ENCODE measurements at places on chromosomes 13 and 19. TPM values are rescaled to one million over a fixed set of nuclear protein-coding genes. Genes with fewer than 3 reads are reported as not detected.

DNA sequence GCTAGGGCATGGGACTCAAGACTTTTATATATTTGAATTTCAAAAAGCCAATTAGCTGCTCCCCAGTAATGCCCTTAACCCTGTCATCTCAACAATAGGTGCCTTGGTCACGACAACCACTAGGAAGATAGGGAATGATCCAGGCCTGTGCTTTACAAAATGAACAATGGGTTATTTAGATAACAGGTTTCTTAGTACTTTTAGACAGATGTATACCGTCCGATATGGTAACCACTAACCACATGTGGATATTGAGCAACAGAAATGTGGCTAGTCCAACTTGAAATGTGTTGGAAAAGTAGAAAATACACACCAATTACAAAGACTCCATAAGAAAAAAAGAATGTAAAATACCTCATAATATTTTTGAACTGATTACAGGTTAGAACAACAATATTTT, 201.2 kb downstream of the LHFPL6 start:
- no peak for DNase-seq

GRCh38 chr13:33072282-33072681, 56.1 kb downstream of the KL start:
- DNase-seq = no peak

- DNase-seq = no peak
Observed at GRCh38 chr13:95477187-95477586, 75.3 kb upstream of the CLDN10 start.

Gene ZNF724
- polyA plus RNA-seq = 6.1 TPM

Gene PPM1N
- polyA plus RNA-seq = 0.09 TPM

Gene MAST1
- 1.3 TPM for polyA plus RNA-seq

All from renal cortex interstitium (tissue), 15 donors.